Activated T-cell treated with anti-CD3 and anti-CD28 coated beads for 1 hour (primary cell): ENCODE measurements at places on chromosomes 7 and 10.

GRCh38 chr7:21357151-21358097, 70.5 kb upstream of the SP4 start:
- DNase-seq, result no peak

DNA sequence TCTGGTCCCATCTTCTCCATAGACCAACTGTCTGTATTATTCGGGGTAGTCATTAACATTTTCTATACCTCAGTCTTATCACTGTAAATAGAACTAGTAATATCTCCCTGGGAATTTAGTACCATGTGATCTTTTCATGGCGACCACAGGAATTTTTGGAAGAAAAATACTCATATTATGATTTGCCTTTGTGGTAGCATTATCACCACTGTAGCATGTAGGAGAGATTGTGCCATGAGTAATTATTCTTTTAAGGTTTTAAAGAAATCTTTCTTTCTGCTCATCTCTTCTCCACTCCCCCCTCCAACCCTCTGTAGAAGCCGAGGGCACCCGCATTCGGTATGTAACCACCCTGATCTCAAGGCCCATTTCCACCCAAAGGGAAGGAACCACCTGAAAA, 25.0 kb downstream of the ZNF365 start:
- DNase-seq, result no peak

GRCh38 chr10:28137907-28138880, 139.3 kb upstream of the ODAD2 start:
- no peak for DNase-seq

- no peak for DNase-seq
Measured at GRCh38 chr7:16619979-16620408, 25.6 kb downstream of the ANKMY2 start.

DNA sequence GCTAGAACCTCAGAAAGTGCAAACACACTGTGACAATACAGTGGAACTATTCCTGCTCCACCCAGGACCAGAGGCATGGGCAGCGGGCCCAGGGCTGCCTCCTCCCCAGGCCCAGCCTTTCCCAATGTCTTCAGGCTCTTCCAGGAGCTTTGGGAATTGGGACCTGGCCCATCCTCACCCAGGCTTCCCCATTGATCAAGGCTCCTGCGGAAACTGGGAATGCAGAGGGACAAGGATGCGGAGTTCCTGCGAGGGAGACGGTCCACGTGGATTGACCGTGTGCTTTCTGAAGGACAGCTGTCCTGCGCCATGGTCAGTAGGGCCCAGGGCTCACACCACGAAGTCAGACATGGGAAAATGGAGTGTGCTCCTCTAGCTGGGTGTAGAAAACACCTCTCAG, 56.6 kb downstream of the CSGALNACT2 start:
- no peak for DNase-seq

DNA sequence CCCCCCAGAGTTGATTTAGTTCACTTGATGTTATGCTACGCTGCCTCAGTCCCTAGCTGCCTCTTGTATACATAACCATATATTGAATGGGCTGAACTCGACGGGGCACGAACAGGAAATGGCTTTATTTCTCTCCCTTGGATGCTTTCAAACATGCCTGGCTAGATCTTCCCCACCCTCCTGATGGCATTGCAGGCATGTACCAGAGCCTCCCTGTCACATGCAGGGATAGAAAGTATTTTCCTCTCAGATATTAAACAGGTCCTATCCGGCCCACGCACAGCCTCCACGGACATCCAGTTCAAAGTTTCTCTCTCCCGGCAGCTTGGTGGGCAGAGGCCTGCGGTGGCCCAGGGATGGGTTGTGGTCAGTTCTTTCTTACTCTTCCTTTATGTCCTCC, 422.1 kb downstream of the RPS24 start:
- no peak for DNase-seq
